ENCODE measurements at places on chromosomes 12 and 14.

DNA sequence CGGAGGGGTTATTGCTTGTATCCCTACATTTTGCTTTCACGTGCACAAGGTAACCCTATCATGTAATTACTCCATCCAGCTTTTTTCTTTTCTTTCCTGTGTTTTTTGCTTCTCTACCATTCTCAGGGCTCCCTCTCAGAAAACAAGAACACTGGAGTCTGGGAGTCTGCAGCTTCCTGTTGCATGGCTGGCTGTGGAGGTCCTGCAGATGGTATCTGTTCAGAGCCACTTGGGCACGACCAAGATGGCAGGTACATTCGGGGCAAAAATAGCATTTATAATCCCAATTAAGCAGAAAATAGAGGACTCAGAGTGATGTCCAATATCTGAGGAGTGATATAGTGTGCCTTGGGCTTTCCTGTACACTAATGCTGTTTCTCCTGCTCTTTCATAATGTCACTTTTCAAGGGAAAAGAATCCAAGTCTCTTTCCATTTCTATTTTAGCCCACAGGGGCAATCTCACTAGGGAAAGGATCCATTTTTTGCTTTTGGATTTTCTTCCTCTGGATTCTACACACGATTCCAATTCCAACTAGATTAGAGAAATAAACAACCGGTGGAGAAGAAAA is 3.2 kb upstream of the NUMB start:
- DNase-seq: no peak

GRCh38 chr12:92045852-92046251 is 99.8 kb downstream of the BTG1 start:
- no peak for DNase-seq

DNA sequence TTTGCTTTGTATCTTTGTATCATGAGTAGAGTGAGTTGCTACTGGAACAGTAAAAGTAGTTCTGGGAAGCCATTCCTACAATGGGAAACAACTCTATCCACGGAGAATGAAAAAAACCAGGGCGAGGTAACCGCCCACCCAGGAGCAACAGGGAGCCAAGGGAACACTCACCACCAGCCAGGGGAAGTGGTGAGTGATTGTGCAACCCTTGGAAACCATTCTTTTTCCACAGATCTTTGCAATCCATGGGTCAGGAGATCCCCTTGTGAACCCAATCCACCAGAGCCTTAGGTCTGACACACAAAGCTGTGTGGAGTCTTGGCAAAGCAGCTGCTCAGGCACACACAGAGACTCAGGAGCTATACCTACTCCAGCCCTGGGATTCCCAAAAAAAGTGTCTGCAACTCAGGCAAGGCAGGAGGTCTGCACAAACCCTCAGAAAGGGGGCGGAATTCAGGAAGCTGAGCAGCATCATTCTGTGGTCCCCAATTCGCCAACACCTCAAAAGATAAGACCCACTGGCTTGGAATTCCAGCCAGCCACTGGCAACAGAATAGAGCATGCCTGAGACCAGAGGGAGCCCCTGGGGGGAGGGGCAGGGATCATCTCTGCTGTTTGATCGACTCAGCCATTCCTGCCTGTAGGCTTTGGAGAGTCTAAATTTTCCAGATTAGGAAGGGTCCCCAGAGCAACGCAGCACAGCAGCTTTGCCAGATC is 52.1 kb upstream of the PPFIA2 start:
- no peak for DNase-seq

GRCh38 chr12:23893611-23894010 is 55.9 kb downstream of the SOX5 start:
- no peak for DNase-seq

DNA sequence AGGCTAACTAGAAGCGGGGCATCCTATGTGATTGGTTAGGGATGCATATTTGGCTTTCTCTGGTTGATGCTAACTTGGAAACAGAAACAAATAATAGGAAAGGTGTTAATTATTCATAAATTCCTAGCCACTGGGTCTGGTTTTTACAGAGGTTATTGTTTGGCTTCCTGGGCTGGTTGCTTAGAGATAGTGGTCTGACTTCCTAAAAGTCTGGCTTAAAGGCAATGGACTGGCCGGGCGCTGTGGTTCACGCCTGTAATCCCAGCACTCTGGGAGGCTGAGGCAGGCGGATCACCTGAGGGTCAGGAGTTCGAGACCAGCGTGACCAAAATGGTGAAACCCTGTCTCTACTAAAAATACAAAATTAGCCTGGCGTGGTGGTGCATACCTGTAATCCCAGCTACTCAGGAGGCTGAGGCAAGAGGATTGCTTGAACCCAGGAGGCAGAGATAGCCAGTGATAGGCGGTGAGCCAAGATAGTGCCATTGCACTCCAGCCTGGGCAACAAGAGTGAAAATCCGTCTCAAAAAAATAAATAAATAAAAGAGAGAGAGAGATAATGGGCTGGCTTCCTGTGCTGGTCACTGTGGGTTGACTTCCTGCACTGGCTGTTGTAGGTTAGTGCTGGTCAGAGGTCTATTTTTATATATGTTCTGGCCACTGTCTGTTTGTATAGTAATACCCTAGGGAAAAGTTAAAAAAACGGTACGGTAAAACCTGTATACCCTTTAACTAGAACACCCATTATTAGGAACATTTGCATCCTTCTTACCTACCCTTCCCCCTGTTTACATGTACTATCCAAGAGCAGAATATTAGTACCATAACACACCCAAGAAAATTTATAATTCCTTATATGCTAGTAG is 24.1 kb downstream of the OR6S1 start:
- no peak for DNase-seq

- DNase-seq: no peak
Observed at GRCh38 chr12:75923964-75924666, 107.5 kb downstream of the PHLDA1 start.

- DNase-seq: no peak
Observed at GRCh38 chr12:109291521-109292341, 17.4 kb downstream of the FOXN4 start.

DNA sequence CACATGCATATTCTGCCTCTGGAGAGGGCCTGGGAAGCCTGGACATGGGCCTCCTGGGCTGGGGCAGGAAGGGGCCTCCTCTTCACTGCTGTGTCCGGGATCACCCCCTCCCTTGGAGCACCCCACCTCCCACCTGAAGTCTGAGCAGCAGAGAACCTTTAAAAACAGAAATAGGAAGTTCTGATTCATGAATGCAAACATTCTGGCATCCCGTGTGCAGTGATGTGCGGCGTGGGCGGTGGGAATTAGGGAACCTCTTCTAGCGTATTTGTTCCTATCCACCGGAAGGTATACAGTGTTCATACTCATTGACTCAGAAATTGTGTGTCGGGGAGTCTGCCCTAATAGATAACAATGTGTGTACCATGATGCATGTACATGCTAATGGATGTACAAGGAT is 46.2 kb downstream of the C14orf132 start:
- no peak for DNase-seq

DNA sequence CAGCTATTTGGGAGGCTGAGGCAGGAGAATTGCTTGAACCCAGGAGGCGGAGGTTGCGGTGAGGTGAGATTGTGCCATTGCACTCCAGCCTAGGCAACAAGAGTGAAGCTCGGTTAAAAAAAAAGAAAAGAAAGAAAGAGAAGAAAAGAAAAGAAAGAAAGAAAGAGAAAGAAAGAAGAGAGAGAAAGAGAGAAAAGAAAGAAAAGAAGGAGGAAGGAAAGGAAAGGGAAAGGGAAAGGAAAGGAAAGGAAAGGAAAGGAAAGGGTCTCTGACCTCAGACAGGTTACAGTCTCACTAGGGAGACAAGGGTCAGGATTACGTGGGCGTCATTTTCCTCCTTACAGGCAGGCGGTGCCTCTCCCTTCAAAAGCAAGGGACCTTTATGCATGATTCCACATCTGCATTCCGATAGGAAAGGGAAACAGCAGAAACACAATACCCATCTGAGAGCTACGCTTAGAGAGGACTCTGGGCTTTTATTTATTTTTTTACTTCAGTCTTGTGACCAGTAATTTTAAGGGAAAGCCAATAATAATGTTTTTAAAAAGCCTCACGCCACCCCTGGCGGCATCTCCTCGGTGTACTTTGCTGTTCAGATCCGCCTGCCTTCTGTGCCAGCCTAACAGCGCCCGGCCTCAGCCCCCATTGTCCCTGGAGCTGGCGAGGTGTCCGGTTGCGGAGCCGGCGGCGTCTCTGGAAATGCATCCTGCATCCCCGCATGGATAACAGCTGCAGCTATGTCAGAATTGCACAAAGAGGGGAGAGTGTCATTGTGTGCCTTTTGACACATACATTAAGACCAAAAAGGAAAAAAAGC is 945 bp upstream of the HIP1R start:
- no peak for DNase-seq

DNA sequence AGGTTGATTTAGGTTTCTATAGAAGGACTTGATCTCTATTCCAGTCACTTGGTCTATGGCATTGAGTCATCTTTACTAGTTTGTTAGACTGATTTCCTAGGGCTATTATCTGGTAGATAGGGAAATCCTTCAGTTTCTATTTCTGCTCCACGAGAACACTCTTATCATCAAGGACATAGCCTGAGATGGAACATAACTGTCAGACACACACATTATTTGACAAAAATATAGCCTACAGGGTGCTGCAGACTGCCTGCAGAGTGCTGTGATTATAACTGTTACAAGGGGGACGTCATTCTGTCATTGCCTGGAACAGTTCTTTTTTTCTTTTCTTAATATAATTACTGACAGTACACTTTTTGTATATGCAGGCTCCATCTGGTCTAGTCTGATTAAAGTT is 82.0 kb downstream of the TMEM117 start:
- no peak for DNase-seq

GRCh38 chr14:71060825-71061455 is 153.7 kb downstream of the PCNX1 start:
- no peak for DNase-seq

DNA sequence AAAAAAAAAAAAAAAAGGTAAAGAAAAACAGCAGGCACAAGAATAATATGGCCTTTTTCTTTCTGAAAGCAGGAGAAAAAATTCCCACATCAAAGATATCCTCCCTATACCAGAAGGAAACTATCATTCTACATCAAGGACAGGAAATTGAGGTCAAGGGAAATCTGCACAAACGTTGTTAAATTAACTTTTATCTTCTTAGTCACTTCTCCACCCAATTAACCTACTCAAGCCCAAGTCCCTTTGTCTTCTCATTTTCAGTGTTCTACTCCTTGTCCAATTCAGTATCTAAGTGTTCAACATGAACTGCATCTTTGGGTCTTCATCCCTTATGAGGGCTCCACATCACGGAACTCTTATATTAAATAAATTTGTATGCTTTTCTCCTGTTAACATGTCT is 15.7 kb downstream of the NDUFA12 start:
- DNase-seq: no peak

DNA sequence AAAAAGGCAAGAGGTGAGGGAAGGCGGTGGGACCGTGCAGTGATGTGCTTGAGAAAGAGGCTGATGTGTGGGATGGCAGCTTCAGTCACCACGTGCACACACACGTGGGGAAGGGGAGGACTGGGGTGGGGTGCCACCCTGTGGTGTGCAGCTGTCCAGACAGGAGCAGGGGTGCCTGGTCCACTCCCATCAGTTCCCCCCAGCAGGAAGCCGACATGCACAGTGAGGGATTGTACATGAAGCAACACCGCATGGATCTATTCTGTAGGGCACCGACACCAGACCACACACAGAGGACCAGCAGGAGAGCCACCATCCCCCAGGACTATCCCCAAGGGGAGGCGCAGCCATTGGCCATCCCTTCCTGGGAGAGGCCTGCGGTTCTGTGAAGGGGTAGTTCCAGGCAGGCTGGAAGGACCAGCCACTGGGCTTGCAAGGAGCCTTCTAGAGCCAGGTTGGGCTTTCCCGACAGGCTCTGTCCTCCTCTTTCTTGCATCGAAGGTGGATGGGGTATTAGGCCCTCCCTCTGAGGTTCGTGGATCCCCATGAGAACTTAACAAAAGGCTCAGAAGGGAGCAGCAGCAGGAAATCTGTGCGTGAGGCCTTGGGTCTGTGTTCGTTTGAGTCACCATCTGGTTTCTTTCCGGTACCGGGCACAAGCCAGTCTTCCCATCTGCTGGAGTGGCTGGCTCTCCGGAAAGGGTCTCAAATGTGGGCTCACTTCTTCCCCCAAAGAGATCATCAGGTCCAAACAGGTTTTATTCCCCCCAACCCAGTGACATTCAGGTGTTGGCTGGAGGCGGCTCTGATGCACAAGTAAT is 59.8 kb downstream of the PLEKHG3 start:
- no peak for DNase-seq

Measured in stimulated activated CD8-positive, alpha-beta memory T cell treated with anti-CD3 and anti-CD28 coated beads, Interleukin-15, amount 100 ng/mL, for 24 hours (primary cell).